ENCODE measurements at places on chromosomes 16 and 17.

GRCh38 chr16:68273896-68274295, 9.6 kb downstream of the SLC7A6 start:
- no peak for DNase-seq

GRCh38 chr17:50588391-50589049, 28.0 kb downstream of the CACNA1G start:
- no peak for DNase-seq

DNA sequence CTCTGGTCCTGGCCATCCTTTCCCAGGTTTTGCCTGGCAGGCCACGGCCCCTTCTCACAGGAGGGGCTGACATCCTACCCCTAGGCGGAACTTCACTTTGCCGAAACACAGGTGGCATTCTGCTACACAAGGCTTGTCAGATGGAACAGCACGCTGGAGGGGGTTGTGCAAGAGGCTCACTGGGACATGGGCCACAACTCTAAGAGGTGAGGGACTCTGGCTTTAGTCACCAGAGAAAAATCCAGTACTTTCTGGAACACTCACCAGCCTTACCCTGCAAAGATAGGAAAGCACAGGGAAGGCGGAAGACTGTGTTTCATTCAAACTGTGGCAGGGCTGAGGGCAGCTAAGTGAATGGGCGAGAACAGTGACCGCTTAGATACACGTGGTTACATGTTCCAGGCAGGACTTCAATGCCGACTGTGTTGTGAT, 18.3 kb downstream of the CDC42EP4 start:
- no peak for DNase-seq

- no peak for DNase-seq
Measured at GRCh38 chr16:88779406-88780141, 5.4 kb downstream of the PIEZO1 start.

- DNase-seq: no peak
Measured at GRCh38 chr17:8038954-8039610, at the start of gene ALOX15B. ALOX15B (plus strand) TSS chr17:8039059; CDS start chr17:8039156, 97 bp downstream.

DNA sequence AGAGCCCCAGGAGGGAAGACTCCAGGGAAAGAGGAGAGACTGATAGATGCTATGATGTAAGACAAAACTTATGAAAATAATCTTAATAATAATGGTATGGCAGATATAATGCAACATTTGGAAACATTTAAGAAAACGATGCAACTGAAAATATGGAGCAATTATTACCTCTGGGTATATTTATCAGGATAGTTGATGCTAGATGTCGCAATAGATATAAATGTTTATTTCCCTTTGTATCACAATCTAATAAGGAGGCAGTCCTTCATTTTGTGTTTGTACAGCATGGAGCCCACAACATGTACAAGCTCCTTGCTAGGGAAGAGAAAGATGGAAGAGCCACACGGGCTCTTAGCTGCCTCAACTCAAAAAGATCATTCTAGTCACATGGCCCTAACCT, 101.1 kb upstream of the TMEM132E start:
- DNase-seq: no peak

GRCh38 chr16:9134739-9135138, 43.3 kb downstream of the HAPSTR1 start:
- peak; percentile 72 for DNase-seq

GRCh38 chr16:86566601-86566965, at the start of gene FOXC2:
FOXC2 (plus strand) TSS chr16:86566829; CDS start chr16:86567336, 507 bp downstream.
- DNase-seq: no peak

DNA sequence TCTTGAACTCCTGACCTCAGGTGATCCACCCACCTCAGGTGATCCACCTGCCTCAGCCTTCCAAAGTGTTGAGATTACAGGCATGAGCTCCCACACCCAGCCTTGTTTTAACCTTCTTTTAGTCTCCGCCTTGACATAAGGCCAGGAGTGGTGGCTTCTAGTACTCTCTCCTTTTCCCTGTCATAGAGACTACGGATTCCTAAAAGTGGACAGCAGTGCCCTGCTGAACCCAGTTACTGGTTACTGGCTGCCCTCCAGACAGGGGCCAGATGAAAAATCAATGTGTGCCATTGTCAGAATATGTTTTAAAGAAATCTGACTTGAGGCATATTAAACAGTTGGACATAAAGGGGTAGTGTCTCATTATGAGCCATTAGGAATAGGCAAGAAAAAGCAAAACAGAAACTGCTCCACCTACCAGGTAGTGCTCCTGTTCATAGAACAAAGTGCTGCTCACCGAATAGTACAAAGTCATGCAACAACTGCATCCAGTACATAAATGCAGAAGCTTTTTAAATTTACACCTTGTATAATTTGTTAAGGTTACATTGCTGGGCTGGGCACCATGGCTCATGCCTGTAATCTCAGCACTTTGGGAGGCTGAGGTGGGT, 32.1 kb downstream of the TRIM25 start:
- no peak for DNase-seq

GRCh38 chr17:17928398-17929287, 43.6 kb downstream of the TOM1L2 start:
- no peak for DNase-seq

- no peak for DNase-seq
Measured at GRCh38 chr17:72578817-72579470, 458.1 kb downstream of the SOX9 start.

GRCh38 chr17:57384219-57384618, 127.9 kb downstream of the MSI2 start:
- DNase-seq: no peak

GRCh38 chr16:83762141-83762991, 45.4 kb upstream of the HSBP1 start:
- DNase-seq: no peak

GRCh38 chr17:62616993-62617893, 10.2 kb upstream of the MRC2 start:
- no peak for DNase-seq

DNA sequence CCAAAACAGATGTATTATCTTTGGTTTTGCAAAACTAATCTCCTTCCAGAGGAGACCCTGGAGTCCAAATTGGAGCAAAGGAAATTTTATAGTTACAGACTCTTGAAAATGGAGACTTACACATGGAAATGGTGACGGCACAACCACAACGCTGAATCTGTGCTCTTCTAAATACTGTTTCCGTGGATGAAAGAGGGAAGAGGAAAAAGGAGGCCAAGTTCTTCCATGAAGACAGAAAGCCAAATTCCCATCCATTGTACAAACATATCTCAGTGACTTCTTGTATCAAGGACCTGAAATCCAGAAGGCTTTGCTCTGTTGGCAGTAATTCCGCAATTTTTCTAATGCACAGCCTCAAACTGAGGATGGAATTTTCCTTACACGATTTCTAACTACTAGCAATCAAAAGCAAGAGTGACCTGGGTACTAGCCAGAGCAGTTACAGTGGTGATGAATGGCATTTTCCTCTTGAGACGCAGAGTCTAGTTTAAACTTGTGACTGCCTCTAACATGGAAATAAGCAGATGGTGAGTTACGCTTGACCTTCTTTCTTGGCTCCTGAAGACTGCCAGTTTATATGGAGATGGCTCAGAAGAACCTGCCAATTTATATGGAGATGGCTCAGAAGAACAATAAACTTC, 38.5 kb downstream of the VPS53 start:
- no peak for DNase-seq

DNA sequence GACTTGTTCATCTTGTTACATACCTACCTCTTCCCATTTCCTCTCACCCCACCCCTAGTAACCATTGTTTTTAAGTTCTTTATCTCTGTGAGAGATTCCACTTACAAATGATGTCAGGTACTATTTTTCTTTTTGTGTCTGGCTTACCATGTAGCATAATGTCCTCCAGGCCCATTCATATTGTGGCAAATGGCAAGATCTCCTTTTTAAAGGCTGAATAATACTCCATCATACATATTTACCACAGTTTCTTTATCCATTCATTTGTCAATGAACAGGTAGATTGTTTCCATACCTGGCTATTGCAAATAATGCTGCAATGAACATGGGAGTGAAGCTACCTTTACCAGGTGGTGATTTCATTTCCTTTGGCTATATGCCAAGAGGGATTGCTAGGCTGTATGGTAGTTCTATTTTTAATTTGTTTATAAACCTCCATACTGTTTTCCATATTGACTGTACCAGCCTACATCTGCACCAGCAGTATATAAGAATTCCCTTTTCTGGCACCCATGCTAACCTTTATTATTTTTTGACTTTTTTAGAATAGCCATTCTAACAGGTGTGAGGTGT, 53.9 kb downstream of the NSRP1 start:
- DNase-seq: no peak

DNA sequence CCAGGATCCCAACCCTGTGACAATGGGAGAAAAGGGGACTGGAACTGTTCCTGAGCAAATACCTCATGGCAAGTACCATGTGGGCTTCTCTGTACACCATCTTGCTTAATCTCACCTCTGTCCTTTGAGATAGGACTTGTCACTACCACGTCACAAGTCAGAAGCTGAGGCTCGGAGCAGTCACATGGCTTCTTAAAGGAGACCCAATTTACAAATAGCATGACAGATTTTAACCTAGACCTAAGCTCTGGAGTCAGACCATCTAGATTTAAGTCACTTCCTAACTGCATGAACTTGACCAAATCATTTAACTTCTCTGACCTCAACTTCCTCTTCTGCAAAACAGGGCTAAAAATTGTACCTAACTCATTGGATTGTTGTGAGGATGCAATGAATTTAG, 36.0 kb upstream of the CCL1 start:
- no peak for DNase-seq

- no peak for DNase-seq
Measured at GRCh38 chr16:53745753-53746266, 41.9 kb downstream of the FTO start.

DNA sequence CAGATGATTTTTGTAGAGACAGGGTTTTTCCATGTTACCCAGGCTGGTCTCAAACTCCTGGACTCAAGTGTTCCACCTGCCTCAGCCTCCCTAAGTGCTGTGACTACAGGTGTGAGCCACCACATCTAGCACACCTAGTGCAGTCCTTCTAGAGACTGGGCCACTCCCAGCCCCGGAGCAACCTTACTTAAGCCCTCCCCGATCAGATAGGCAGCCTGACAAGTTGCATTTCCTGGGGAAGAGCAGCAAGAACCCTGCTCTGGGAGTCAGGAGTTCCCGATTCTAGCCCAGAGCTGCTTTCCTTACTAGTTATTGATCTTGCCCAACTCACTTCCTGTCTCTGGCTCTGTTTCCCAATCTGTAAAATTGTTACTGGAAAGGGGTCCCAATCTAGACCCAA, 7.0 kb upstream of the NAGLU start:
- DNase-seq: no peak

GRCh38 chr16:10180042-10180770, 2.0 kb downstream of the GRIN2A start:
- no peak for DNase-seq

- no peak for DNase-seq
Measured at GRCh38 chr16:61432421-61432820, 603.8 kb downstream of the CDH8 start.

GRCh38 chr17:35898283-35899070, 18.3 kb upstream of the CCL5 start:
- no peak for DNase-seq

DNA sequence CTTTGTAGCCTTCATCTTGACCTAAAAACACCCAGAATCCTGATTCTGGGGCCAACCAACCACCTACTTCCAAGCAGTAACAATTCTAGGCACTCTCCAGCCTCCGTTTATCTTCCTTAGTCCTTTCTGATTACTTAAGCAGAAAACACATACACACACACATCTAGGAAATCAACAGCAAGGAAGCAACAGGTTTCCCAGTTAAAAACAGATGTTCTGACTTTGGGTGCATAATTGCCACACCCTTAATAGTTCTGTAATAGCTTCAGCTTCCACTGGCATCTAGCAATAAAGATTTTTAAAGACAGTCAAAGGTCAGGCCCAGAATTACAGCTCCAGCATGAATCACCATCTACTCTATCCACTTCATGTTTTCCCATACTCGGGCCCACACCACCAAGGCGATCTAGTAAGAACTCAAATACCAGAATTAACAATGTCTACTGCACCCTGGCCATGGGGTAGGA, 2.6 kb downstream of the ARHGAP17 start:
- DNase-seq: no peak

DNA sequence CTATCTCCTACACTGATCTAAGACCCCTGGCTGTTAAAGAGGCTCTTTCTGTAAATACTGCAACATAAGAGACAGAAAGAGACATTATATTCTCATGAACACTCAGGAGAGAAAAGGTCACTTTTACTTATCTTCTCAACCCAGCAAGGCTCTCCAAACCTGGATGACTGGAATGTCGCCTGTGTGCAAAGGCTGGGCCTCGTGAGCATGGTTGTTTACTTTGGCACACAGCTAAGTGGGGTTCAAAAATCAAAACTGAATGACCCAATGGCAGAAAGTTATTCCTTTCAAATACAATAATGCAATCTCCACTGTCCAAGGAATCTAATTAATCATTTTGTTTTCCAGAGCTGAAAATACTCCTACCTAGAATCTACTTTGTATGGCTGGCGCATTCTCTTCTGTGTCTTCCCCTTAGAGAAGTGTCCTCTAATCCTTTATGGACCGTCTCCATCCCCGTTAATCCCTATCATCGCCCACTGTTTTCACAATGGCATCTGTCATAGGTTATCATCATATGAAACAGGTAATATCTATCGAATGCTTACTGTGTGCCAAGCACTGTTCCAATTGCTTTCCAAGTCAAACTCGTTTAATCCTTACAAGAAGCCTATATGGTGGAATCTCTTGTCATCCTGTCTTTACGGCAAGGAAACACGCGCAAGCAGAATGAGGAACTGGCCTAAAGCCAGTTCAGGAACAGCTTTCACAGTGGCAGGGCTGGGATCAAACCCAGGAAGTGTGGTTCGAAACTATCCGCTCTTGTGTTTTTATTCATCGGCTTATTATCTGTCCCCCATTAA, 1.3 kb downstream of the SLX4 start:
- no peak for DNase-seq

GRCh38 chr17:2366747-2367494, 29.6 kb downstream of the SGSM2 start:
- no peak for DNase-seq

DNA sequence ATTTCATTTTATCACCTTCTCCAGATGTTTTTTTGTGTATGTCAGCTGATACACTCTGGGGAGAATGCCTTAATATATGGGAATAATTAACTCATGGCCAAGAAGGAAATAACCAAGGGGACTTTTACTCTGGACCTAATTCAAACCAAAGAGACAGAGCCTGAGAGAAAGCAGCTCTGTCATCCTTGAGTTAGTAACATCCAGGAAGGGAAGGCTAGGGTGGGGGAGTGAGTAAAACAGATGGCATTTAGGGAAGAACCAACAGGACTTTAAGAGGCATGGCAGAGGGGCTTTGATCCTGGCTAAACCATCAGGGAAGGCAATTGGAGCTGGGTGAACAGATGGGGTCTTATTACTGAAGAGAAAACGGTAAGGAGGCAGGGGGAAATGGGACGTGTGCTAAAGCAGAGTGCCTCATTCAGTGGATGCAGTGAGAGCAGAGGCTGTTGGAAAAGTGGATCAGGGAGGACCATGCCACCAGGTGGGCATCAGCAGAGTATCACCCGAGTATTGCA, 2.5 kb upstream of the SMPD3 start:
- no peak for DNase-seq

- DNase-seq: no peak
Measured at GRCh38 chr16:47316442-47317015, 144.3 kb downstream of the ITFG1 start.

- DNase-seq: no peak
Measured at GRCh38 chr16:50816901-50817555, 75.1 kb downstream of the CYLD start.

GRCh38 chr17:38350035-38350434, 1.6 kb upstream of the SOCS7 start:
- DNase-seq: no peak

- peak; percentile 83 for DNase-seq
Measured at GRCh38 chr17:78645421-78646295, 68.5 kb upstream of the DNAH17 start.

Data from GM06990 (cell line).